Forelimb muscle (tissue), 1 donor: ENCODE measurements at places on chromosomes 16 and 17.

DNA sequence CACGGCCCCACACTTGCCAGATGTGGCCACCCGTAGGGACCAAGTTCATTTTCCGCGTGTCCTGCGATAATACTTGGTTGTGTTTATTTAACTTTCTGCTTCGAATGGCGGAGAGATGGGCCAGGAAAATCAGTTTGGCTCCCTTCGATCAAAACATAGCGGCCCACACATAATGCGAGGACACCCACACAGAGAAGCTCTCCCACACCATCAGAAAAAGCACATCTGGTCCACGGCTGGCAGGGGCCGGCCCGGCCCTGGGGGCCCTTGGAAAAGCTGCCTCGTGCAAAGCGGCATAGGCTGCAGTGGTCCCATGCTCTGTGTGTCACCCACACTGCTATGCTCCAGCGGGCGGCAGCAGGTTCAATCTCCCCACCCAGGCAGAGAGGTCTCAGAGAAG lies 46.9 kb downstream of the ZNF423 start:
- DNase-seq: no peak

GRCh38 chr16:83917152-83918120 lies 18.5 kb downstream of the MLYCD start:
- DNase-seq: no peak

DNA sequence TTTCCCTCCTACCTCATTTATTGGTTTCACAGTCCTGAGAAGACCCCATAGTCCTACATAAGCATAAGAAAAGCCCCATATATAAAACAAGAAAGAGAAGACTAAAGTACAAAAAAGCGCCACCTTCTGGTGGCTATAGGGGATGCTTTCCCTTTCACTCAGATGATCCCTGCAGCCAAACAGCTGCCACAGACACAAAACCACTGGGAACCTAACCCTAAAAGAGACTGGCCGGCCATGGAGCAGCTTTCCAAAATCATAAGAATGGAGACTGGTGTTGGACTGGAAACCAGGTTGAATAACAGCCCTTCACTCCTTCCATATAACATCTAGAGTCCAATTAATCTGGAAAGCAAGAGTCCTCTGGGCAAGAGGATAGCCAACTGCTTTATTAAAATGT lies 11.4 kb downstream of the DYNC1LI2 start:
- DNase-seq: no peak

DNA sequence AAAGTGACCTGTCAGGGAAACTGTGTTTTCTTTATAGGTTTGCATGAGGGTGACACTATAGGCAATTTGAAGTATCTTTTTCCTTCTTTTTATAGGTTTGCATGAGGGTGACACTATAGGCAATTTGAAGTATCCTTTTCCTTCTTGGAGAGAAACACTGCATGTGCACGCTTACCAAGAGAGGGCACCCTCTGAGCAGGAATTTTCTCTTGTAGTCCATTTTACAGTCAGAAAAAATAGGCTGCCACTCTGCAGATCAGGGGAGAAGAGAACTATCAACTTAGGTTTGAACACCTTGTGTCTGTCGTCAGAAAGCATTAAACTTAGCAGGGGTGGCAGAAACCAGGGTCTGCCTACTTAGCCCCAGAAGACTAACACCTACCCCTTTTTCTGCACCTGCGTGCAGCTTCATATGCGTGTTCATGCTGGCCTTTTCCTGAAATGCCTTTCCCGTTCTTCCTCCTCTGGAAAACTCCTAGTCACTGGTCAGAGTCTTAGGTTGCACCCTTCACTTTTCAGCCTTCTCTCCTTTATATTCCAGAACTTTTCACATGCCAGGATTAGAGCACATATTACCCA lies 16.4 kb upstream of the SMIM36 start:
- peak; percentile 36 for DNase-seq

DNA sequence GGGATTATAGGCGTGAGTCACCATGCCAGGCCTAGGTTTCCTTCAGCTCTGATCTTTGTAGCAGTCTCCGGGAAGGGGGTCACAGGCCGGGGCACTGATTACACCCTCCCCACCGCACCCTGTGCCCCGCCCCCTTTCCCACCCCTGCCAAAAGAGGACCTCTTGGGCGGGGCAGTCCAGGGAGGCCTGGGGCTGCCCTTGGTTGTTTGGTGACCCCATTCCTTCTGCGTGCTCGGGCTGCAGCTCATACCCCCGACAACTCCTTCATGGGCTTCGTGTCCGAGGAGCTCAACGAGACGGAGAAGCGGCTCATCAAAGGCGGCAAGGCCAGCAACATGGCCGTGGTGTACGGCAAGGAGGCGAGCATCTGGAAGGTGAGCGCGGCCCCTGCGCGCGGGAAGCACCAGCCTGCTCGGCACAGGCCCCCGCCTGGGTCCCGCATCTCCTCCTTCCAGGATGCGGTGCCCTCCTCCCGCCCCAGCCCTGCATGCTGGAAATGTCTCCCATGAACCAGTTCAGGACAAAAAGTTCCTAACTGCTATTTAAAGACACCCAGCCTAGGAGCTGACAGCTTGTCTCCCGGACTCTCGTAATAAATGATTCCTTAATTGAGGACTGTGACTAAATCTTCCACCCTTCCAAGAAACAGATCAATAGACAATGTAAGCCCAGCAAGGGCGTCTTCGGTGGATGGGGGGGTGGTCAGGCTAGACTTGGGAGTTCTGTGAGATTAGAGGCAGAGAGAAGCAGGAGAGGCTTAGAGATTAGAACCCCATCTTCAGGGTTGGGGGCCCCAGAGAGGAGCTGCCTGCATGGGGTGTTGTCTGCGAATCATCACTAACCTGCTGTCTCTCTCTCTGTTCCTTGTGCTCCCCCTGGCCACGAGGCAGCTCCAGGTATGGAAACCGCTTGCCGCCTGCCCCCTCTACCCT lies 64.5 kb downstream of the MGAT5B start:
- DNase-seq: no peak
